ENCODE measurements at places on chromosomes 7 and 10.

GRCh38 chr7:25259487-25260243 is 31.4 kb upstream of the NPVF start:
- peak; percentile 61 for DNase-seq

DNA sequence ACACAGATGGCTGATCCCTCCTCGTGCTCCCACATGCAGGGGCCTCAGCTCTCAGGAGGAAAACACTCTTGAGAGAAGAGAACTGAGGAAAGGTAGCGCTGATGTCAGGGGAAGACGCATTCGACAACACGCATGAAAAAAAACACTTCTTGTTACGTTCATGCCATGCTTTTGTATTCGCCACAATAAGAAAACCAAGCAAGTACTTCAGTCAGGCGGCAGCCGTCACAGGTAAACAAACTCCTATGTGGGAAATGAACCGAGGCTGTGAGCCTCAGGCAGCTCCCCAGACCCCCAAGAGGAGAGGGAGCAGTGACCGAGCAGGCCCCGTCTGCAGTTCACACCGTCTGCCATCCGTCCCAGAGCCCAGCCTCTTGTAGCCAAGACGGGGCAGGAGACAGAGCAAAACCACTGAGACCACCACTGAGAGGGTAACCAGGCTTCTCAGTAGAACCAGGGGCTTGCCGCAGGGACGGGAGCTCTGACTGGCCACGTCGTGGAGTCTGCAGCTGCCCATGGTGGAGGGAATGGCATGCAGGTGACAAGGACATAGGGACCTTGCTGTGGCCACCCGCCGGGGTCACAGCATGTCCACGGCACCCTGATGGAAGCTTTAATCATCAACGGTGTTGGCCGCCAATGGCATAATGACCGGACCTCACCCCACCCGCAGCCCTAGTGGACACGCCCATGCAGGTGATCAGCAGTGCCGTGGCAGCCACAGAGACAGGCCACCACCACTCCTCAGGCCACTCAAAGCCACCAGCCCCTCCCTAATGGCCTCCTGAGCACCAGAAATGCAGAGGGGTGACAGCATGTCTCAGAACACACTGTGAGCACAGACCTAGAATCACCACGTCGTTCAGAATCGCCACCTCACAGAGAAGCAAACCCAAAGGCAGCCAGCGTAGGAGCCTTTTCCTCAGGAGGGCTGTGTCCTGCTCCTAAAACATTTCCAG is 304.3 kb downstream of the PTPRN2 start:
- DNase-seq = no peak

GRCh38 chr10:129079705-129080104 is 387.3 kb upstream of the MGMT start:
- no peak for DNase-seq

GRCh38 chr7:72025381-72025960 is 386.7 kb downstream of the CALN1 start:
- DNase-seq = no peak

DNA sequence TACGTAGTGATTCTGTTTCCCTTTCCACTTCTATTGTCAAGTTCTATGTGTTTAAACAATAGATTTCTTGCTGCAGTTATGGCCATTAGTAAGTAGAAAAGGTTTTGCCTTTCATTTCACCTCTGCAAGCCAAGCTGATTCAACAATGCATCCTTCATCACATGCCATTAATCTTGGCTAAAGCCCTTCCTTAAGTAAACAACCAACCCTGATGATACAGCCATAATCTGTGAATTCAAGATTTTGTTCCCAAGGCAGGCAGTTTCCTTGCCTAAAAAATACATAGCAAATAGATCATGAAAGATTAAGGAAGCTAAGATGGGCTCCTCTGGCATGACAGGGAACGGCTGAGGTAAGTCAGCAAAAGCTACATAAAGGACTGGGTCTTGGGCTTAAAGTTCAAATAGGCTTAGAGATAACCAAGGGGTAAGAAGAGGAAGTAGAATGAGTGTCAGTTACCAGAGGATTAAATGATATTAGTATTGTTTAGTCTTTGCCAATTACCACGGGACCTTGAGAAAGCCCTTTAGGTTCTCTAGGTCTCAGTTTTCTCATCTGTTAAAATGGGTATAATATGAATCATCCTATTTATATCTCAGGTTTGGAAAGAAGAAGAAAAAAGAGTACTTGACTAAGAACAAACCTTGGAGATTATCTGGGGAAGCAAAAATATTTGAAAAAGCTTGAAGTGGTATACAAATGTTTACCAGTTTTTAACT is 35.9 kb upstream of the ANK3 start:
- no peak for DNase-seq

DNA sequence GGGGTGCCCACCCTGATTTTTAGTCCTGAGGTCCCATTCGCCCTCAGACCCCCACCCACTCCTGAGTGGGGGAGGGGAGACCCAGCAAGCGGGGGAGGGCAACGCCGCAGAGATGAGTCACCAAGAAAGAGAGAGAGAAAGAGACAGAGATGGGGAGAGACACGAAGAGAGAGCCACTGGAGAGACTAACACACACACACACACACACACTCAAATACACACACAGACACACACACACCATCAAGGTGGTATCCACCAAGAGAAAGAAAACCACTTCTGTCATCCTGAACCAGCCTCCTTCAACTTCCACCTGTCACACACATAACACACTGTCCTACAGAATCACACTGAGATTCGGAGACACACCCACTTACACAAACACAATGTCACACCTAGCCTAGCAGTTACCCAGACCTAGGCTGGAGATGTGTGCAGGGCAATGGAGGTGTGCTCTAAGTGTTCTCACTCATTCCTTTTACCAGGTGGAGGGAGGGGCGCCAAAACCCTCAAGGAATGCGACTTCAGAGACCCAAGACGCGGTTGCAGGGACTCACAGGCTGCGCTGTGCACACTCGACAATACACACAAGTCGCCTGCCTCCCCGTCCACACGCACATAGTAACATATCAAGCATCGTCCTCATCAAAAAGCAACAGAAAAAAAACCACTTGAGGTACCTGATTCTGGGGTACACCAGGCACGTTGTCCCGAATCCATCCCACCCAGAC is 3.9 kb upstream of the VGF start:
- no peak for DNase-seq

- no peak for DNase-seq
Observed at GRCh38 chr10:22852712-22853353, 75.0 kb upstream of the ARMC3 start.

DNA sequence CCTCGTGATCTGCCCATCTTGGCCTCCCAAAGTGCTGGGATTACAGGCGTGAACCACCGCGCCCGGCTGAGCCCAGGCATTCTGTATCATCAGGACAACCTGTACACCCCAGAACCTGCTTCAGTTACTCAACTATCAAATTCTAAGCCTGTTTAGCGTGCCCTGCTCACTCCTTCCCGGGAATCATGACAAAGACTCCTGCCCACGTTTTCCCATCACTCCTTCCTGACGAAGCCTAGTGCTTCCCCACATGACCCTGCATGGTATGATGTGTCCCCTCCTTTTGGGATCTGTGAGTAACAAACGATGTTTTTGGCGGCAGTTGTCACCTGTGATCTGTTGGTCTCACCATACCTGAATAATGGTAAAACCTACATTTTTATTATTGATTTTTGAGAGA is 12.2 kb upstream of the RADIL start:
- DNase-seq = no peak

DNA sequence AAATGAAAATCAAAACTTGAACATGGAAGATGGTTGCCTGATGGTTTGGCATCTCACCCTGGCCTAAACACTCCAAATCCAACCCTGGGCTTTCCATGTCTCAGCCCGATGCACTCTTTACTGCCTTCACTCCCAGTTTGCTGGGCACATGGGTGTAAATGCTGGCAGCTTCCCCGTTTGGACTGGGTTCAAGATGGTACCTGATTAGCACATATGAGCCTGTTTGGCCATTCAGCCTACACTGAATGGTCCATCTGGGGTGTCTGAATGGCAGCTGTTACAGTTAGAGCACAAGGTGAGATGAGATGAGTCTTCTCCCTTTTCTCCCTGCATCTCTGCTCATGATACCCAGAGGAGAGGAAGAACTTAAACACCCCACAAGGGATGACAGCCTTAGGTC is 37.1 kb downstream of the ATXN7L1 start:
- no peak for DNase-seq

DNA sequence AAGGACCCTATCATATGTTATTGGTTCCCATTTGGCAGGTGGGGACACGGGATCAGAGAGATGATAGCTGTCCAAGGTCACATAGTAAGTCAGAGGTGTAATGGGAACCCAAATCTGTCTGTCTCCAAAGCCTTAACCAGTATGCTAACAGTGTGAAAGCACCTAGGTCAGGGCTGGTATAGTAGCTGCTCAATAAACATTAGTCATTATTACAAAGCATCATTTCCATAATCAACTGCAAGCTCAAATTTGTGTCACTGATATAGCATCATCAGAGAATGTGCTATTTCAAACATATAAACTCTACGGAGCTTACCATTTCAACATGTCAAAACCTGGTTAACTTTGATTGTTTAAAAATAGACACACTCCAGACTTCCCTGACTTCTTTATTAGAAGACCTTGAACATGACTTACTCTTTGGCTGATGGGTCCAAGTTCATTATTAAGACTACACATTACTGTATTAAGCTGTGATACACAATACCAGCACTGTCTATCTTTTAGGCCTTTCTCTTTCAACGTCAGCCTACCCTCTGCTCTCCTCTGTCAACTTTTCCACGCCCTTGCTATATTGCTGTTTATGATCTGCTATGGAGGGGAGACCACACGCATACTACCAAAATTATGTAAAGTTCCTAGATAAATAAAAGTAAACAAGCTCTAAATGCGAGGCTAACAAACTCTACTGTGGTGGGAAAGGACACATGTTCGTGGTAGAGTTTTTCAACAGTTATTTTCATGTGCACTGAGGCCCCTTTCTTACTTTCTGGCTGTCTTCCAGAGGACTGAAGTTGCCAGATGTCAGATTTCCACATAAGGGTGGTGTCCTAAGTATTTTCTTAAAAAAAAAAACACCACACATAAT is 33.6 kb downstream of the DNMBP start:
- DNase-seq = no peak

- no peak for DNase-seq
Observed at GRCh38 chr7:26549281-26549944, 257.8 kb downstream of the SNX10 start.

DNA sequence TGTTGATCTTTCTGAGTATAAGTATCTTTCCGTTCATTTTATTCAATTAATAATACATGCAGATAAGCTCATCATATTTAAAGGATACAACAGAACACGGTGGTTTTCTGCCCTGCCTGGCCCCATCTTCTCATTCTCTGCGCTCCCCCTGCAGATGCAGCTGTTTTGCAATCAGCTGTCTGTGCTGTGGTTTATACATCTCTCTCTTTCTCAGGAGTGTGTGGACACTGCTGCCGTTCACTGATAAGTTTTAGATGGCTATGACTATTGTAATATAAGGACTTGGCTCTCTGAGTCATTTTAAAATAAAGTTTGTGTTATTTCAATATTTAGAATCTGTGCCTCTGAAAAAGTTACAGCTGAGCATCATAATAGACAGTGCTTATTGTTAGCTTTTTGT is 54.5 kb downstream of the CUL1 start:
- no peak for DNase-seq

- no peak for DNase-seq
Observed at GRCh38 chr10:111075577-111076185, 1.1 kb upstream of the ADRA2A start.

- no peak for DNase-seq
Observed at GRCh38 chr7:73891178-73891885, 30.4 kb downstream of the TMEM270 start.

GRCh38 chr7:141686074-141686473 is 15.9 kb downstream of the DENND11 start:
- no peak for DNase-seq

DNA sequence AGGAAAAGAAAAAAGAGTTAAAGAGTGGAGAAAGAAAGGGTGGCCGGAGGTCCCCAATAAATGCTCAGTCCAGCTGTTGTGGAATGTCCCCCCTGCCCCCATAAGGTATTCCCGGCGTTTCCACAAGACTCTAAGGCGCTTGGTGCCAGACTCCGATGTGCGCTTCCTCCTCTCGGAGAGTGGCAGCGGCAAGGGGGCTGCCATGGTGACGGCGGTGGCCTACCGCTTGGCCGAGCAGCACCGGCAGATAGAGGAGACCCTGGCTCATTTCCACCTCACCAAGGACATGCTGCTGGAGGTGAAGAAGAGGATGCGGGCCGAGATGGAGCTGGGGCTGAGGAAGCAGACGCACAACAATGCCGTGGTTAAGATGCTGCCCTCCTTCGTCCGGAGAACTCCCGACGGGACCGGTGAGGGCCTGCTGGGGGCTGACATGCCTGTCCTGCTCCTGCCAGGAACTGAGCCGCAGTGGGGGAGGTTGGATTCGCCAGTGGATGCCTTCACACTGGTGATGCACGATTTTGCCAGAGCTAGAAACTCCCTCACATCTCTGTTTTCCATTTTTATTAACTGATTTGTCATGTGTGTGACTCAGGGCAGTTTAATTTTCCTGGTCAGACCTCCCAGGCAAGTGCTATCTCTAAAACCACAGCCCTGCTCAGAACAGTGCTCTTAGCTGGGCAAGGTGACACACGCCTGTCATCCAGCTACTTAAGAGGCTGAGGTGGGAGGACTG is 34.2 kb downstream of the TACR2 start:
- no peak for DNase-seq

DNA sequence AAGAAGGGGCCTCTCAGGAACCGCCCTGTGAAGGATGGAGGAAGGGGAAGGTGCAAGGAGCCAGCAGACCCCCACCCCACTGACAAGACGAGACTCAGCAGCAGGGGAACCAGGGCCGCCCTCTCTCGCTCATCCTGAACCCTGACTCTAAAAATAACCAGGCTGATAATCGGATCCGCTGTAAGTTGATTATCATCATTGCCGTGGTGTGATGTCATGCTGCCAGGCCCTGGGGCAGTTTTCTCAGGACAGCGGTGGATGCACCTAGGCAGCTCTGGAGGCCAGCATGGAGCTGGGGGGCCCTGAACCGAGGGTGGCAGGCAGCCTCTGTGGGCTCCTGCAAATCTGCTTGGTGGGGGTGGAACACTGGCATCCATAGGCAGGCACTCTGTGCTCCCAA is 7.9 kb downstream of the RET start:
- DNase-seq = no peak

DNA sequence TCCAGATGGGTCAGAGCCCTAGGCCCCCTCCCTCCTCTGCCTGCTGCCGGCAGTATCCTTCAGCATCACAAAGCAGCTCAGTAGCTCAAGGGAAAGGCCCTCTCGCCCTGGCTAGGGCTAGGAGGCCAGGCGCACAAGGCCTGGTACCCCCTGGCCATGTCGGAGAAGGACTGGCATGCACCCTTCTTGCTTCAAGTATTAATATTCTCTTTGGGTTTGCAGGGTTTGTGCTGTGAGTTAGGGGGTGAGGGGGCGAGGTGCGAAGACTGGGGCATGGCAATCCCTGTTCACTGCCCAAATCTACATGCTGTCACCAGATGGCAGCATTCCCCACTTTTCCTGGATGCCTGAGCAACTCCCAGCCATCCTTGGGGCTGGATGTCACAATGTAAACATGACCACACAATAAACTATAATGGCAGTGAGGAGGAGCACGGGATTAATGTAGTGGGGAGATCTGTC is 105.2 kb downstream of the NEURL1 start:
- DNase-seq = peak; percentile 38

Data from iPS DF 19.7 (cell line).